ENCODE measurements at places on chromosomes 3 and 15.

DNA sequence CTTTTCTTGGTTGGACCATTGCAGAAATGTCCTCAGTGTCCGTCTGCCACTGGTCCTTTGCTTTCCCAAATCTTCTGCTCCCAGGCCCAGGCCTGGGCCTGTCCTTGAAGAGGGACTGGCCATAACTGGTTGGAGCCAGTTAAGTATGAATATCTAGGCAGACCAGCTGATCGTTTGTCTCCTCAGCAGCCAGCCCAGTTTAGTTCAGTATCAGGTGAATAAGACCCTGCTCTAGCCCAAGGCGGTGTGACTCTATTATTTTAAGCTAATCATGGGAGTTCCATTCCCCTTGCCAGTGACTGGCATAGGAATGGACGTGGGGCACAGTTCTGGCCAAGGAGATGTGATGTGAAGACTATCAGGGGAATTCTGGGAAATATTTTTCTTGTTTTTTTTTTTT is 73.9 kb upstream of the RASGRF1 start:
- H3K36me3 ChIP-seq = no peaks in the 10 kb centered on the region
- H3K4me1 ChIP-seq = no peaks in the 10 kb centered on the region
- no peak overlapping the region for H3K27ac ChIP-seq
- H3K4me3 ChIP-seq = no peak overlapping the region

DNA sequence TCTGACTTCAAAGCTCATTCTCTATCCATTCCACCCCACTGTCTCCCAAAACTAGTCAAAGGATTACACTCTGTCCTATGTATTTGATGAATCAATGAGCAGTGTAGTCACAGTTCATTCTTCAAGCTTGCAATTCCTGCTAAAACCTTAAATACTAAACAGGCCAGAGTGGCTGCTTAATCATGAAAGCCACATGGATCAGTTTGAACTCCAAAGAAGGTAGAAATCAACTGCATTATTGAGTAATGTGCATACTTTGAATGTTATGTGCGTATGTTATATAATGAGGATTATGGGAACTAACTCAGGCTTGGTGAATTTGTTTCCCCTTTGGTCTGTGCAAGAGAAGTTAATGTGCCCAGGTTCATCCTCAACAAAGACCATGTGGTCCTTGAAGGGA is 45.4 kb downstream of the PRICKLE2 start:
- no peaks in the 10 kb centered on the region for H3K4me1 ChIP-seq
- H3K27me3 ChIP-seq = peaks cover 8% of the 10 kb centered on the region
- no peak for DNase-seq

DNA sequence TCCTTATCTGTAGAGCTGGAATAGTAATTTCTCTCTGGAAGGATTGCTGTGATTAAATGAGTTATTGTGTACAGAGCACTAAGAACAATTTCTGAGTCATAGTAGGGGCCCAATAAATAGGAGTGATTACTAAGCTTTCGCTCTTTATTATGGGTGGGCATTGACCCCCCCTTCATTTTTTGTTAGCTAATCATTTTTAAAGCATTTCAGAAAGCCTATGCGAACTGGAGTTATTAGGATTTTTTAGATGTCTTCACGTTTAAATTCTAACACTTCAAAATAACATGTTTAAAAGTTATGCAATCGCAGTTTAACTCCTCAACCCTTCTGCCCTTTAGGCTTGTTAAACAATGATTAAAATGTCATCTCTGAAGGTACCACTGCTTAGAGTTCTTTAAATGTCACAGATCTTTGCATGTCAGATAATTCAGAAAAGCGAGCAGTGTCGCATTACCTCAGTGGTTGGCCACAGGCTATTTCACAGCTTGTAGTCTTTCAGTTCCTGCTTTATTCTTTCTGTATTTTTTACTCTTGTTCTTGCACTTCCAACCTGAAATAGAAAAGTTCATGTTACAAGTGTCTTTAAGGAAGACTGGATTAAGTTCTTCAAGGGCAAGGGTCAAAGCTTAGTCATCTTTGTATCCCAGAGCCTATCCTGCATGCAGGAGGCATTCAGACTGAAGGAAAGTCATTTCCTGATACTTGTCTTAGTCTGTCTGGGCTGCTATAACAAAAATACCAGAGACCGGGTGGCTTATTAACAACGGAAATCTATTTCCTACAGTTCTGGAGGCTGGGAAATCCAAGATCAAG is 102.9 kb downstream of the FNDC3B start:
- peak; percentile 21 for DNase-seq
- no peaks in the 10 kb centered on the region for H3K27me3 ChIP-seq
- no peak overlapping the region for H3K4me3 ChIP-seq

DNA sequence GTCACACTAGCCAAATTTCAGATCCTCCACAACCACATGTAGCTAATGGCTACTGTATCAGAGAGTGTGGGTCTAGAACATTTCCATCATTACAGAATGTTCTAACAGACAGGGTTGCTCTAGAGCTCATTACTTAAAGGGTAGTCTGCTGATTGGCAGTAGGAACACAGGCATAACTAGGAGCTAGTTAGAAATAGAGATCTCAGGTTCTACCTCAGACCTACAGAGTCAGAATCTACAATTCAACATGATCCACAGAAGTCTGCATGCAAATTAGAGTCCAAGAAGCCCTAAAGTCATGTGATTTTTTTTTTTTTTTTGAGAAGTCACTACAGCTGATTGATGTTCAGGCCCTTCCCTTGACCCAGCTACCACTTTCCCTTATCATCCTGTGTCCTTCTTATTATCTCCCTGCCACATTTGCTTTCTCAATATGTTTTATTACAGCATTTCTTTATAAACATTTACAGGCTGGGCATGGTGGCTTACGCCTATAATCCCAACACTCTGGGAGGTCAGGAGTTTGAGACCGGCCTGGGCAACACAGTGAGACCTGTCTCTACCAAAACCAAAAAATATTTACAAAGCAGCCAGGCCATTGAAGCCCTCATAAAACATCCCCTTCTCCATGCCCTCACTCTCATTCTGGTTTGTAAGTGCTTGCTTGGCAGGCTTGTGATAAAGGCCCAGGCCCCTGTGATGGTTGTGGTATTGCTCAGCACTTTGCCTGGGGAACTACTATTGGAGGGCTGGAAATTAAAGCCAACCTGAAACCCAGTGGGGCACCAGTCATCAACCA is 3.8 kb upstream of the ABHD5 start:
- peaks cover 1% of the 10 kb centered on the region for H3K36me3 ChIP-seq
- no peak for DNase-seq
- H3K4me3 ChIP-seq = no peak overlapping the region
- H3K27ac ChIP-seq = no peak overlapping the region
- peaks cover 4% of the 10 kb centered on the region for H3K27me3 ChIP-seq

GRCh38 chr3:175391601-175392000 is 532.5 kb downstream of the NAALADL2 start:
- no peaks in the 10 kb centered on the region for H3K27me3 ChIP-seq
- no peak overlapping the region for H3K4me3 ChIP-seq
- H3K36me3 ChIP-seq = no peaks in the 10 kb centered on the region
- H3K27ac ChIP-seq = no peak overlapping the region

DNA sequence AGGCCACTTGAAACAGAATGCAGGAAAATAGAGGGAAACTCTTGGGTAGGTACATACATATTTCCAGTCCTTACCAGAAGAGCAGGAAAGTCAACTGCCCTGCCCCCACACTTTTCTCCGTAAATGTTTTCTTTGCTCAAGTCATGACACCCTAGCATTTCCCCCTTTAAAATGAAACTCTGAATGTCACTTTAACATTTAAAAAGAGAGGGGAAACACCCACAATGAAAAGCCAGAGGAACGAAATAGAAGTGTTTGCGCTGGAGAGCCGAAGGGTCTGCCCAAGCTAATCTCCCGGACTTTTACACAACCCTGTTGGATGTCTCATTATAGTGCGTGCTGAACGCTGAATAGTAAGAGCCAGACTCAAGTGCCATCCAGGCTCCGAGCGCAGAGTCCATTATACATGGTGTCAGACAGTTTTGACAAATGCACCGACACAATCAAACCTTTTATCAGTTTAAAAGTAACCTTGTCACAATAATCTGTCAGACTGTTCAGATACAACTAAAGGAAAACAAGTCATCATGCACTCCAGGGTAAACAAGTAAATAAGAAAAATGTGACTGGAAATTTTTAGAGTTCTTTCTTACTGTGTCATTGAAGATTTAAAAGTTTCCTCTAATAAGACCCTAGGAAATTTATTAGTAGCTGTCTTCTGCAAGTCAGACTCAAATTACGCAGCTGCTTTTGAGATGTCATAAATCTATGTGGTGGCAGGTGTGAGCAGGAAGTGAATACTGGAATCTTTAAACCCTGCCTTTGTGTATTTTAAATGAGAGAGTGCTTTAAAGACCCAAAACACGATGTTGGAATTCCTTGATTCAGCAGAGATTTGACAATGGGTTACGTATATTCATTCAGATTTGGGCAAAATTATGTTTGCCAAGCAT is 159.8 kb downstream of the RBMS3 start:
- peak overlapping the region; percentile 10 for H3K4me3 ChIP-seq
- no peak overlapping the region for H3K27ac ChIP-seq
- H3K27me3 ChIP-seq = peaks cover 11% of the 10 kb centered on the region
- peaks cover 4% of the 10 kb centered on the region for H3K4me1 ChIP-seq
- H3K36me3 ChIP-seq = no peaks in the 10 kb centered on the region

DNA sequence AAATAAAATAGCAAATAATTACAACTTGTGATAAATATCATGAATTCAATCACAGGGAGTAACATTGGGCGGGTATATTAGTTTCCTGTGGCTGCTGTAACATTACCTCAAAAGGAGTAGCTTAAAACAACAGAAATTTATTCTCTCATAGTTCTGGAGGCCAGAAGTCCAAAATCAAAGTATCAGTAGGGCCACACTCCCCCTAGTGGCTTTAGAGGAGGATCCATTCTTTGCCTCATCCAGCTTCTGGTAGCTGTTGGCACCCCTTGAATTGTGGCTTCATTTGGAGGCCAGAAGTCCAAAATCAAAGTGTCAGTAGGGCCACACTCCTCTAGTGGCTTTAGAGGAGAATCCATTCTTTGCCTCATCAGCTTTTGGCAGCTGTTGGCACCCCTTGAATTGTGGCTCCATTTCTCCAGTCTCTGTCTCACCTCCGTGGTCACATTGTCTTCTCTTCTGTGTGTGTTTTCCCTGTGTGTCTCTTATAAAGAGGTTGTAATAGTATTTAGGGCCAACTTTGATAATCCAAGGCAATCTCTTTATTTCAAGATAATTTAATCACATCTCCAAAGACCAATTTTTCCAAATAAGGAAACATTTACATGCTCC is 3.1 kb upstream of the CFAP20DC start:
- H3K27me3 ChIP-seq = peaks cover 4% of the 10 kb centered on the region
- peak; percentile 28 for DNase-seq
- peaks cover 3% of the 10 kb centered on the region for H3K4me1 ChIP-seq
- no peaks in the 10 kb centered on the region for H3K36me3 ChIP-seq
- H3K27ac ChIP-seq = no peak overlapping the region
- H3K4me3 ChIP-seq = no peak overlapping the region

- peaks cover 69% of the 10 kb centered on the region for H3K36me3 ChIP-seq
- H3K4me3 ChIP-seq = no peak overlapping the region
- DNase-seq = no peak
- H3K27me3 ChIP-seq = no peaks in the 10 kb centered on the region
Measured at GRCh38 chr3:4808637-4809036, 170.6 kb upstream of the BHLHE40 start.

DNA sequence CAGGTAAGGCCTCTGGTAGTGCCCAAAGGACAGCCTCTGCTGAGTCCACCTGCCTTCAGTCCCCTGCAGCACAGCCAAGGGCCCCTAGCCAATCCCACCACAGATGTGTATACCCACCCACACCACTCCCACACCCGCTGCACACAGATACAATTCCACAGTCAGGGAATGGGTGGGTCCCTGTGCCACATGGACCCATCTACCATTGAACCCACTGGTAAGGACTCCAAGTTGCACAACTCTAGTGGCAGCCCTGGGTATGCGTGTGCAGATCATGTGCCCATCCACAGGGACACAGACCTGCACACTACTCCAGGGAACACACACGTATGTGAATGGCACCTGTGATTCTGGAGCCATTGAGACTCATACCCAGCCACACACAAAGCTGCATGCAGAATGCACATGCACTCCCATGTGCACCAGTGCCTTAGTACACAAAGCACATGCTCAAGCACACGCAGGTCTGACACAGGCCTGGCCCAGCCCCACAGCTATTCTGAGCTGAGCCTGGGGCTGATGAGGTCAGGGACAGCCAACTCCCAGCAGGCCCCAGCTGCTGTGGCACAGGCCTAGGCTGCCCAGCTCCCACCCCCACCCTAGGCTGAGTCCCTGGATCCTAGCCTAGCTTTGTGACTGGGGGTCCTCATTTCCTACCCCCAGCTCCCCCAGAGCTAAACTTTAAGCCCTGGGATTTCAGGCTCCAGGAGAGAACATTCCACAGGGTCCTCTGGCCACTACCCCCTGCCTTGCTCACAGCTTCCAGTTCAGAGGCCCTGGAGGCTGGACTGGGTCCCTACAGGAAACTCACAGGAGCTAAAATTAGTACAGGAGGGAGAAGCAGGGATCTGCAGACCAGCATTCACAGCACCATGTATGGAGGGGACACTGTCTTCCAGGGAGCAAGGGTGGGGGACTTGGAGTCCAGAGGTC is 2.7 kb upstream of the ALS2CL start:
- peaks cover 31% of the 10 kb centered on the region for H3K4me1 ChIP-seq
- H3K4me3 ChIP-seq = no peak overlapping the region
- no peaks in the 10 kb centered on the region for H3K27me3 ChIP-seq
- H3K27ac ChIP-seq = peak overlapping the region; percentile 84

- no peak overlapping the region for H3K4me3 ChIP-seq
- no peak overlapping the region for H3K27ac ChIP-seq
- DNase-seq = no peak
- H3K36me3 ChIP-seq = no peaks in the 10 kb centered on the region
- no peaks in the 10 kb centered on the region for H3K27me3 ChIP-seq
Measured at GRCh38 chr15:47395076-47395475, 322.2 kb upstream of the SEMA6D start.

GRCh38 chr15:63166219-63166618 is 8.9 kb upstream of the RPS27L start:
- no peaks in the 10 kb centered on the region for H3K36me3 ChIP-seq
- no peaks in the 10 kb centered on the region for H3K27me3 ChIP-seq
- H3K27ac ChIP-seq = no peak overlapping the region
- DNase-seq = no peak
- no peak overlapping the region for H3K4me3 ChIP-seq
- peaks cover 5% of the 10 kb centered on the region for H3K4me1 ChIP-seq

- DNase-seq = peak; percentile 21
- H3K27ac ChIP-seq = peak overlapping the region; percentile 96
- peak overlapping the region; percentile 94 for H3K4me3 ChIP-seq
- H3K27me3 ChIP-seq = no peaks in the 10 kb centered on the region
Measured at GRCh38 chr3:99817047-99817436, 620 bp upstream of the CMSS1 start.

All from activated CD8-positive, alpha-beta T cell treated with anti-CD3 and anti-CD28 coated beads for 36 hours (primary cell).